ENCODE measurements at places on chromosomes 1 and 21.

DNA sequence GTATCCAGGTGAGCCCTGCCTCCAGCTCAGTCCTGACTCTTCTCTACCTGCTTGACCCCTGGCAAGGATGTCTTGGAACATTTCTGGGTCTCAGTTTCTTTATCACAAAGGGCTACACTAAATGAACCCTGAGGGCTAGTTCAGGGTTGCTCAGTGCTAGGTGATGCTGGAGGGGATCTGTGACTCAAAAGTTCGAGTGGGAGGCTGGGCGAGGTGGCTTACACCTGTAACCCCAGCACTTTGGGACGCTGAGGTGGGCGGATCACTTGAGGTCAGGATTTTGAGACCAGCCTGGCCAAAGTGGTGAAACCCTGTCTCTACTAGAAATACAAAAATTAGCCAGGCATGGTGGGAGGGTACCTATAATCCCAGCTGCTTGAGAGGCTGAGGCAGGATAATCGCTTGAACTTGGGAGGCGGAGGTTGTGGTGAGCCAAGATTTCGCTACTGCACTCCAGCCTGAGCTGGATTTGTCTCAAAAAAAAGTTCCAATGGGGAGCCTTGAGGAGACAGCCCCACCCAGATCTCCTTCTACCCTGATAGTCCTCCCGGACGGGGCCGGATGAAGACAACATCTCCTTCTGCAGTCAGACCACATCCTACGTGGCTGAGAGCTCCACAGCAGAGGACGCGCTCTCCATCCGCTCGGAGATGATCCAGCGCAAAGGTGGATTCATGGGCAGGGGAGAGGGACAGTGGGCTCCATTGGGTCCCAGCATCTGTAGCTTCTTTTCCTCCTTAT, 48.9 kb downstream of the YARS1 start:
- DNase-seq: no peak

DNA sequence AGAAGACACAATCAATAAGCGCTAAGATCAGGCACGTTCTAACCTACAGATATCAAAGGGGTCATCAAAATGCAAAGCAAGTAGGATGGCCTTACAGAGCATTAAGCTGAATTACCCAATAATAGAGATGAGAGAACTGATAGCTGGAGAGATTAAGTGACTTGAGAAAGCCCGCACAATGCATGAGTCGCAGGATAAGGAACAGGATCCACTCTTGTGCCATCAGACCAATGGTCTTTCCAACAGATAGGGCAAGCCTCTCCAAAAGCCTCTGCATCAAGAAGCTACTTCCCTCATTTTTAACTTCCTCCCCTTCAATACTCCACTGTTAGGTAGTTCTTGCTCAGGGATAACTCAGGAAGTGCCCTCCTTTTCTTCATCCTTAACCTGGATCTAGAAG, 2.6 kb downstream of the CHML start:
- peak; percentile 74 for DNase-seq

- DNase-seq: no peak
These were observed 4.5 kb upstream of the DIP2A start for GRCh38 chr21:46454142-46454541.

- DNase-seq: no peak
These were observed 19.4 kb downstream of the PTPRF start for GRCh38 chr1:43549921-43550597.

GRCh38 chr1:228106800-228107054, 2.4 kb downstream of the MRPL55 start:
- no peak for DNase-seq

GRCh38 chr1:227741166-227741870, 6.1 kb downstream of the SNAP47 start:
- DNase-seq: no peak

- DNase-seq: peak; percentile 31
These were observed at the start of gene GLMP for GRCh38 chr1:156295391-156295947. Gene GLMP, minus strand, starts transcription at chr1:156295679. Its CDS starts 34 bp downstream, at chr1:156295645.

DNA sequence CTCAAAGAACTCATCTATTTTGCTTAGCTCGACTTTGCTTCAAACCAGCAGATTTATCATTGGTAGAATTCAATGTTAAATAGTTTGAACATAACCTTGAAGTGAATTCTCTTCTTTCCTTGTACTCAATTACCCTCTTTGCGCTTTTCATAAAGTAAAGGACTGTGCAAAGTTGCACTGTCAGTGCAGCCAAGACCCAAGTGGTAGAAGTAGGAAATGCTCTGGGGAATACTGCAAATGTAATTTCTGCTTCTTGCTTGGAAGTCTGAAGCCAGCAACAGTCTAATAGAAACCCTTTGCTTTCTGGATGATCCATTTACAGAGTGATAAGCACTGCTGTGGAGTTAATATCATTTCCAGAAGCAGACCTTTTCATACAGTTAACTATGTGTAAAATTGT, 936.7 kb upstream of the TMPRSS15 start:
- DNase-seq: no peak

DNA sequence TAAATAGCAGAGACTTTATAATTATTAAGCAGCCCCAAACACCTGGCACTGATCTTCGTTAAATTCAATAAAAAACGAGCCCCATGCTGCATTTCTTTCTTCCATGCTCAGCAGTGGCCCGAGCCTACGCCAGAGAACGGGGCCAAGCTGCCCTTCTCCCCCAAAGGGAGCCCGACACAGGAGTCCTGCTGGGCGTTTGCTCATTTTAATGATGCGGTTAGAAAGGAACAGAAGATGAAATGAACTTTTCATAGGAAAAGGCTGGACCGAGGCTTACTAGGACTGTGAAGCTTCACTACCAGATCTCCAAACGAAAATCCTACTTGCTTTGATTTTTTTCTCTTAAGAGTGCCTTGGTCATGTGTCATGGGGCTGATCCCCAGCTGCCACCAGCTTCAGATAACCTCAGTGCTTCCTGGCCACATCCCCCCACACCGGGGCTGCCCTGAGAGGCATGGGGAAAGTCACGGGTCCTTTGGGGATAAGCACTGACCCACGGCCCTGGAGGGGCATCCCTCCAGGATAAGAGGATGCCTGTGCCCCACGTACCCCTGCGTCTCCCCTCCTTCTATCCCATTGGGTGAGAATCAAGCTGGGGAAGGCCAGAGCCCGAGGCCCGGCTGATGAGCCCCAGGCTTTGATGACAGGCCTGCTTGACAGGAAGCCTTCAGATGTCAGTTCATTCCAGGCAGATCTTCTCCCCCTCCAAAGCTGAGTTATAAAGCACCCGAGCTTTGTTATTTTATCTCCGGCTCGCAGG, 34.2 kb downstream of the PGBD5 start:
- DNase-seq: no peak

DNA sequence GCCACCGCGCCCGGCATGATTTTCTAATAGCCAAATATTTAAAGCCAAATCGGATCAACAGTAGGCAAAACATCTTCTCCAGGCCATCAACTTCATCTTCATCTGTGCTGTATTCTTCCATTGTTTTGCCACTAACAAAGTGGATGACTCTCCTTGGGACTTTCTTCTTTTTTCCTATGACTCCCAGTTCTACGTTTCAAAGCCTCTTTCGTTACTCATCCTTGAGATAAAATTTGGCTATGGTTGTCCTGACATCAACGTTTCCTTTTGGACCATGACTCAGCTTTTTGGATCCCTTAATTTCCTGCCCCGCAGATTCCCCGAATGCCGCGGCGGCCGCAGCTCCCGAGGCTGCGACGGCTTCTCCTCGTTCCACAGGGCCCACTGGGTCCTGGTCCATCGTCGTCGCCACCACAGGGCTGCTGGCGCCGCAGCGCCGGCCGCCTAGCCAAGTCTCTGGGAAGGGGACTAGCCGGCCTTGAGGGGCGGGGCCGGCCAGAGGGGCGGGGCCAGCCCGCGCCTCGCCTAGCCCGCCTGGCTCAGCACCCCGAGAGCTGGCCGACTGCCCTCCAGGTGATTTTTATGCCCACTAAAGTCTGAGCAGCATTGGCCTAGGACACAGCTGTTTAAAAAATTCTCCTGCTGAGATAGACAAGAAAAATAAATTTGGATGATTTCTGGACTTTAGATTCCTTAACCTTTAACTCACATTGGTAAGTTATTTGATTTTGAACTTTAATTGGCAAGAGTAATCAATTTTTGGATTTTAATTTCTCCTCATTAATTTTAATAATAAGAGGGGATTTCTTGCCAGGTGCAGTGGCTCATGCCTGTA, 93.9 kb downstream of the ADCY10 start:
- peak; percentile 13 for DNase-seq

- peak; percentile 59 for DNase-seq
These were observed 157.3 kb upstream of the RUNX1 start for GRCh38 chr21:35206141-35207125.

- DNase-seq: no peak
These were observed 463.3 kb upstream of the BRINP3 start for GRCh38 chr1:190940951-190941350.

- DNase-seq: peak; percentile 77
These were observed 15.9 kb downstream of the DUSP10 start for GRCh38 chr1:221725735-221726672.

DNA sequence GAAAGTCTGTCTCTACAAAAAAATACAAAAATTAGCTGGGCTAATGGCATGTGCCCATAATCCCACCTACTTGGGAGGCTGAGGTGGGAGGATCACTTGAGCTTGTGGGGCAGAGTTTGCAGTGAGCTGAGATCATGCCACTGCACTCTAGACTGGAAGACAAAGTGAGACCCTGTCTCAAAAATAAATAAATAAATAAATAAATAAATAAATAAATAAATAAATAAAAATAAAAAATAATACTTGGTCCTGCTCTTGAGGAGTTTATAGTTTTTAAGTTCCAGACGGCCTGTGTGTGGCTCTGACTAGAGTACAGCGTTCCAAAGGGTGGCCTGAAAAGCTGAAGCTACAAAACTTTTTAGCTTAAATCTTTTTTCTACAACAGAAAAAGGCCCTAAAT, 35.1 kb downstream of the PCSK9 start:
- no peak for DNase-seq

GRCh38 chr1:206672844-206673758, 11.6 kb upstream of the MAPKAPK2 start:
- DNase-seq: peak; percentile 85

DNA sequence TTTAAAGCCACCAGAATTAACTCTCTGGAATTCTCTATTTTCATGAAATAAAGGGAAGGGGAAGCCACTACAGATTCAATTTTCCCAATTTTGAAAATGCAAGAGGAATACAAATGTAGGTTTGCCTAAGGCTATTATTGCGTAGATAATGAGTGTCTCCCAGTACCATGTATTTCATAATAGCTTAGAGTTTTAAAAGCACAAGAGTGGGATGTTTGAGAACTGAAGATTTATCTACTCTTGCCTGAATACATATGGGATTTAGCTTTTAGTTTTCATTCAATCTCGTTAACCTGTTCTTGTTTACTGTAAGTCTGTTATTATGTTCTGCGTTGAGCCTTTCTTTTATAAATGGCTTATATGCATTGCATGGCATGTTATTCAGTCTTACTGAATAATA, 795.1 kb downstream of the BRINP3 start:
- DNase-seq: no peak

GRCh38 chr21:42364304-42364865, 1.9 kb downstream of the TFF1 start:
- peak; percentile 75 for DNase-seq

DNA sequence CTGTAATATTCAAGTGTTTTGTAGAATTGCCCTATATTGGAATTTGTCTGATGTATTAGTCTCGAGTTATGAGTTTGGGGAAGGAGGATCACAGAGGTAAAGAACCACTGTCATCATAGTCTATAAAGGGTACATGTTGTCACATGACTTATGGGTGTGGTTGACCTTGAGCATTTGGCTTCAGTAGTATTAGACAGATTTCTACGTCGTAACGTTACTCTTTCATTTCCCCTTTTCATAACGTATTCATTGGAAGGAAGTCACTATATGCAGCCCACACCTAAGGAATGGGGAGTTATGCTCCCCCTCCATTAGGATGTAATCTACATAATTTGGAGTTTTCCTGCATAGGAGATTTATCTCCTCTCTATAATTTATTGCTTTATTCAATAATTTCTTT, 110.1 kb upstream of the VAV3 start:
- peak; percentile 97 for DNase-seq

GRCh38 chr1:185213091-185213490, 56.1 kb downstream of the SWT1 start:
- no peak for DNase-seq

DNA sequence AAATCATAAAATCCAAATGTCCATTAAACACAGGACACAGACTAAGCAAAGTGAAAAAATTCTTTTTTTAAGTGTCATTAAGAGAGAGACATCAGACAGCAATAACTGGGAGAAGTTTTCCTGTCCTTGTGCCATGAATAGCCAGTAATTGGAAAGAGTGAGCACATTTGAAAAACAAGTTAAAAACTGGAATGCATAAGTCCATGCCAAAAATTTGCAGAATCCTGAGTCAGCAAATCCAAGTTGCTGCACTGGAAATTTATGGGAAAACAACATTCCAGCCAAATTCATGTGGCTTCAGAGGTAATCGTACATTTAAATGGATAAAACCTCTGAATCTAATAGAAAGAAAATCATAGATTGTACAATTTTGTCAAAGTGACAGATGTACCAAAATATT, 291.4 kb downstream of the LRRC40 start:
- no peak for DNase-seq

DNA sequence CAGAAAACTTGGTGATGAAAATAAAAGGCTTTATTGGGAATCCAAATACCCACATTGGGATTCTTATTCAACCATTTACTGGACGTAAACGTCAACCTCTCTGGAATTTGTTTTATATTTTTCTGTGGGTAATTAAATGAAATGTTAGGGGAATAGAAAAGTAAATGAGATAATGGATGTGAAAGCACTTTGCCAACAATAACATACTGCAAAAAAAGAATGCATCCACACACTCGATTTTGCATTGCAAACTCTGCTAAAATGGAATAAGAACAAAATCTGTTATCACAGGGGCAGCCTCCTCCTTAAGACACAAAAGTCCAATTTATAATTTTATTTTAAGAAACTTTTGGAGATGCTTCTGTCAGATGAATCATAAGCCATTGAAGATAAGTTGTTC, 88.4 kb downstream of the ERG start:
- DNase-seq: no peak

- no peak for DNase-seq
These were observed 161.4 kb upstream of the LMO4 start for GRCh38 chr1:87167157-87167789.

DNA sequence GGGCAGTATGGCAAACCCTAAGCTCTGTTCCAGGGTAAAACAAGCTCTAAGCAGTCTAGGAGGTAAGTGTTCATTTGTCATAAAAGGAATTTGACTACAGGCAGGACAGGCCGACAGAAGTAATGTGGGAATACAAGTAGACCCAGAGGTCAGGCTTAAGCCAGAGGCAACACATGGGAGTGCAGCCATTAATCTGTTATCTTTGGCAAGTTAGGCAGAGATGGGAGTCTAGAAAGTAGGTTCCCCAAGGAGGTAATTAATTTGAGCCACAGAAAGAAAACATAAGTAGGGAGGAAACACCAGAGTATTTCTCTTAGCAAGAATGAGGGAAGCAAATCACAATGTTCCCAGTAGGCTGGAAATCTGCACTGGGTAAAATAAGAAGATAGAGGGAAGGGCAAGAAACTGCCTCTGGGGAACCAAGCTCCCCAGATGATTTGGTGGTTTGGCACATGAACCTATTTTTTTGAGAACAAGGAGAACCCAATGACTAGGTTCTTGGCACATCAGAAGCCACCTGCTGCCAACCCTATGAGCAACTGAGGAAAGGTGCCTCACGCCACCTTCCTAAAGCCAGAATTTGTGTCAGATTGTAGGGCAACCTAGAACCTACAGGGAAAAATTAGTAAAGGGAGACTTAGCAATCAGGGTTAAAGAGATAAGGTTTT, 636.4 kb upstream of the PLXNA2 start:
- no peak for DNase-seq

Measured in MV-4-11 (cell line).